ENCODE measurements at places on chromosomes 7 and 10.

- no peak for DNase-seq
Observed at GRCh38 chr10:33133557-33133956, 175.5 kb upstream of the ITGB1 start.

- DNase-seq, result no peak
Observed at GRCh38 chr10:101080933-101081931, 19.4 kb downstream of the KAZALD1 start.

- DNase-seq, result no peak
Observed at GRCh38 chr10:132938472-132939339, 3.7 kb downstream of the CFAP46 start.

DNA sequence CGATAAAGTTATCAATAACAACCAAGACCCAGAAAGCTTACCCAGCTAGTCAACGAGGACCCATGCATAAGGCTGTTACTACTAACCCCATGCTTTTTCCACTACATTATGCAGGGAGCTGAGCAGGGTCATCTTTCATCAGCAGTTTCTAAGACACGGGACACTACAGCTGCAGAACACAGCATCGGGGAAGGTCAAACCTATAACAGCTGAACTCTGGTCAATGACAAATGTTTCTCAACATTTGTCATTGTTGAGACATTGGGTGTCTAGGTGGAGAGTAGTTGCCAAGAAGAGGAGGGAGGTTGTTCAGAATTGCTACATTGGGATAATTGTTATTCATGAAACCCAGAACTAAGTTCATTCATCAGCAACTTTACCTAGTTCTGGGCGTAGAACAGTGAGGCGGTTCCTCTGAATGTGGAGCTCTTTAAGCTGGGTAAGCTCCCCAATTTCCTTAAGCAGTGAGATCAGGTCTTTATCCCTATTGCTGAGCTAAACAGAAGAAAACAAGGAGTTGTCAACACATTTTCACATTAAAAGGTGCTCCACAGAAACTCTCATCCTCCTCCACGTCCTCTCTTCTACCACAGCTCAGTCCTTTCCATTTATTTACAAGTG is 105.6 kb downstream of the ZNF22 start:
- DNase-seq, result no peak

DNA sequence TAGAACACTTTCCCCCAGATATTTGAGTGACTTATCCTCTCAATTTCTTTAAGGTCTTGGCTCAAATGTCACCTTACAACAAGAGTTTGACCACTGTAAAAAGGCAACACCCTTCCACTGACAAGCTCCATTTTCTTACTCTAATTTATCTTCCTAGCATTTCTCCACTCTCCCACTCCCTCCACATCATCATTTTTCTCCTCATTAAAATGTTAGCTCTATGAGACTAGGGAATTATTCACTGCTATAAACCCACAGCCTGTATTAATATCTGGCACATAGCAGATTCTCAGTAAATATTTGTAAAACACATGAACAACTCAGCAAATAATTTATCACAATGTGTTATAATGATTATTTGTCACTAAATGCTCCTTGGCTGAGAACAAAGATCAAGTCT is 161.0 kb downstream of the DOCK4 start:
- DNase-seq, result no peak

DNA sequence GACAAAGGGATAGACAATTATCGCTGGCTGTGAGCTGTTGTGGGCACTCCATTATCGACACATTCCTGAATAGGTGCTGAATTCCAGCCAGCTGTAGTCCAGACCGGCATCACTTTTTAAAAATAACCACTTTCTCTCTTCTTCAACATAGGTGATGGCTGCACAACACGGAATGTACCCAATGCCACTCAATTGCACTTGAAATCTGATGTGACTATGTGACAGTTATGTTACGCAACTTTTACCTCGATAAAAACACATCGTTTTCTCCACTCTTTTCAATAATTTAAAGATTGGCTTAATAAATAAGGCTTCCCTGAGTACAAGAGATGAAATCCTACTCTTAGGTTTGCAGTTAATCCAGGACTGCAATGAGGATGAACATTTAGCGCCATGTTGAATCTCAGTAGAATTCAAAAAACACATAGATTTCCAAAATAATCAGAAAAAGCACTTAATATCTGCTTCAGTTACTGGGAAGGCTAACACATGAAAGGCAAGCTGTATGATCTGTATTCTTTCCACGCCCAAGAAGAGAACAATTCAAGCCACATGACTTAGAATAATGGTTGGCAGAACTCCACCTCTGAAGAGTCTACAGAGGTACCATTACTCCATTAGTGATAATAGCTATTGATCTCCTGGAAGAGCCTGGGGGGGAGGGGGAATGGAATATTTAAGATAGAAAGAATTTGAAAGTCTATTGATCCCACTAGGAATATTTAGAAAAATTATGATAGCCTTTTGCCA is 3.6 kb downstream of the YWHAG start:
- DNase-seq, result no peak

GRCh38 chr10:62760401-62760800 is 44.1 kb upstream of the ADO start:
- no peak for DNase-seq

DNA sequence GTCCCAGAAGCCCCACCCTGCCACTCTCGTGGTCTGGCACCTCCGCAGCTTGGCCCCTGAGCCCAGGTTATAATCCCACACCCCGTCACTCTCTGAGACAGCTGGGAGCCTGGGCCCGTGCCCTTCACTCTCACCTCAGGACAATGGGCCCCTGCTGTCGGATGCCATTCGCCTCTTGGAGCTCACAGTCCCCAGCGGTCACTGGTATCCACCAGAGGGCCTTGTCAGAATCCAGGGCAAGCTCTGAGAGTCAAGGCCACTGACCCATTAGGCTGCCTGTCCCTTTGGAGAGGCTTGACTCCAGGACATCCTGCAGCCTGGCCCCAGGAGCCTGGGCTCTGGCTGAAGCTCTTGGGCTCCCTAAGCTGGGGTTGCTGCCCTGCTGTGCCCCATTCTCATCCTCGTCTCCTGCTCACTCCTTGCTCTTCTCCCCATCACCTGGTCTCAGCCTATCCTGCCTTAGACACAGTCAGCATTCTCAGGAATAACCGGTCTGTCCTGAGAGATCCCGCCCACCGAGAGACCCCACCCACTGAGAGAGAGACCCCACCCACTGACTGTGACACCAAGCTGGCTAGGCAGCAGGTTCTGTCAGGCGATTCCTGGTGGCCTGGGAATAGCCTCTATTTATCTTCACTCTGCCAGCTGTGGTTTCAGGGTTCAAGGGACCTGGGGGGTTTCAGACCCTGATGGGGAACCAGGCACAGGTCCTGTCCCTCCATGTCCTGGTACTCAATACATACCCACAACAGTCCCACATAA is 27.7 kb downstream of the CPXM2 start:
- DNase-seq, result no peak

DNA sequence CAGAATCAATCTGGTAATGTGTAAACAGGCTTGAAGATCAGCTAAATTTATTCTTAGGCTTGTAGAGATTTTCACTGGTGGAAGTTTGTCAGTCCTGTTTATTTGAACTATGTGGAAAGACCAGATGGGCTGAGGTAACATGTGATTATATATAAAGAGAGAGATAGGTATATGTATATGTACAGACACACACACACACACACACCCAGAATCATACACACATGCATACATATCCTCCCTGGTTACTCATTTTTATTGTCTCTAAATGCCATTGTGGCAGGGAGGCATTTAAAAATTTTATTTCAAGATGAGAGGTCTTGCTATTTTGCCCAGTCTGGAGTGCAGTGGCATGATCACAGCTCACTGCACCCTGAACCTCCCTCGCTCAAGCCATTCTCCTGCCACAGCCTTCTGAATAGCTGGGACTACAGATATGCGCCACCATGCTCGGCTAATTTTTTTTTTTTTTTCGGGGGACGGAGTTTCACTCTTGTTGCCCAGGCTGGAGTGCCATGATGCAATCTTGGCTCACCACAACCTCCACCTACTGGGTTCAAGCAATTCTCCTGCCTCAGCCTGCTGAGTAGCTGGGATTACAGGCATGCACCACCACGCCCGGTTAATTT is 78.1 kb upstream of the CYTH3 start:
- DNase-seq, result no peak

DNA sequence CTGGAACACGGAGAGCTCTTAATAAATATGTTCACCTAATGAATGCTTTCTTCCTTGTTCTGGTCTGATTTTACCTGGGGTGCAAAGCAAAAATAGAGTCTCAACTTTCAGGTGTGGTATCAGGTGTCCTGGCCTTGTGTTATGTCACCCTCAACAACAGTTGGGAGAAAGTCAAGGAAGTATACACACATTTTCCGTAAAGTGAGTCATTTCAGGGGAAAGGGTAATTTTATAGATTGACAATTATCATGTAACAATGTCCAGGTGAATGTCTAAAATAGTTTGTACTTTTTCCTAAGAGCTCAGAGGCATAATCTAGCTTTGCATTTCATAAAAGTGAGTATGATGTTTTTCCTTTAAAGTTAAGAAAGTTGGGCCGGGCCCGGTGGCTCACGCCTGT is 287.4 kb downstream of the SKIDA1 start:
- DNase-seq, result no peak

GRCh38 chr7:4067874-4068273 is 614.2 kb upstream of the FOXK1 start:
- no peak for DNase-seq

DNA sequence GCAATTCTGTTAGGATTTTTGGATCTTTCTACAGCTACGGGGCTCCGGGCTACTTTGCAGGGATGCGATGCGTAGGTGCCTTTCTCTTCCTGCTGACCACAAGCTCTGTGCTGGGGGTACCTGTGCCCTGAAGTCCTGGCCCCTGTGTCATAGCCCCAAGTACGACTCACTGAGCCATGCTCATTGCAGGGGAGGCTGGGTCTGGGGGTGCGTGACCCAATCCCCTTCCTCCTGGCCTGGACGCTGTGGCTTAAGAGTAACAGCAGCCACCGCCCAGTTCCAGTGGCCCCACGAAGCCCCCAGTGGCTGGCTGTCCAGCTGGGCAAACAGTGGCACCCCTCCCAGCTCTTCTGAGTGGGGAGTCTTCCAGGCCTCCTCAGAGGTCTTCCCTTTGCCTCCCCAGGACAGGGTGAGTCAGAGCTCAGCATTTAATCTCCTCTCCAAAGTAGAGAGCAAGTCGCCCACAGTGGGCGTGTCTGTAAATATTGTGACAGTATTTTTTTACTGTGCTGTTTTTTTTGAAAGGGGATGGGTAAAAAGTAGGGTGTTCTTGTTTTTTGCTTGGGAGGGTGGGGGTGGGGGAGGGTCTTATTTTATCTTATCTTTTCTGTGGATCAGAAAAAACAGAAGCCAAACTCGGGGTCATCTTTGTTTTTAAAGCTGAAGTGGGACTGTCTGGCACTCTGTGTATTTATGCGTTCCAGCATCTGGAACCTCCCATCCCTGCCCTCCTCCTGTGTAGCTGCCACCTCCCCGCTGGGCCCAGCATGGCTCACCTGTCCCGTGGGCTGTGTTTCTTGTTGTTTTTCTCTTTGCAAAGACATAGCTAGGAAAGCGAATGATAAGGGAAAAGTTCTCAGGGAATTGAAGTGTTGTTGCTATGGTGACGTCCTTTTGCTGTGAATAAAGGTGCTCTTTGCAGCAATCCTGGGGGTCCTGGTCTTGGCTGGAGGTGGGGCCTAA is 8.2 kb downstream of the LFNG start:
- no peak for DNase-seq

DNA sequence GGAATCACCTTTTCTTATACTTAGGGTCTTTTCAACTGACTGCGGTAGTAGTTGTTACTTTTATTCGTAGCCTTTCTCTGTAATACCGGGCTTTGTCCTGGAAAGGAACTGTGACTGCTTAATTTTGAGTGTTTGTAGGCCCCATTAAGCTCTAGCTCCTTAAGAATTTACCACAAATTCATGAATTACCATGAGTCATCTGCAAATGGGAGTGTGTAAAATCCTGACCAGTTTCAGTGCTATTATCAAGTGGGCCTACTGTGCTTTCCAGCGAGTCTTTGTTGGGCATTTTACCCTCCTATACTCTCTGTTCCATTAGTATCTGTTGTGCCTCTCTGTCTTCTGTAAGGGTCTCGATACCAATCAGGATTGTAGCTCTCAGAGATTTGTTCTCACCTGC is 49.7 kb downstream of the ZMYND11 start:
- no peak for DNase-seq

DNA sequence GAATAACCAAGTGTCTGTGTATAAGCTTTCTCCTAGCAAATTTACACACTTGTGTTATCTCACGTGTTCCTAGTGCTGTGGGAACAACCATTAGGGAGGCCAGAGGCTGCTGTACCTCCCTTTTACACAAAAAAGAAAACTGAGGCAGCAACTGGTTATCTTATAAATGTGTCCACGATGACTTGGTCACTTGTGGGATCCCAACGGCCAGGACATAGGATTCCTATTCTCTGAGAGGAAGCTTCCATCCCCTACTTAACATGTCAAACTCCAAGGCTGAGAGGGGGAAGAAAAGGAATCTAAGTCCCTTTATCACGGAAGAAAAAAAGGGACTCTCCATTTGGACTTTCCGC is 484 bp downstream of the ZNF438 start:
- no peak for DNase-seq

- DNase-seq, result no peak
Observed at GRCh38 chr10:97380516-97380915, 20.6 kb downstream of the RRP12 start.

GRCh38 chr10:70822076-70822820 is 6.5 kb downstream of the SGPL1 start:
- DNase-seq, result no peak

DNA sequence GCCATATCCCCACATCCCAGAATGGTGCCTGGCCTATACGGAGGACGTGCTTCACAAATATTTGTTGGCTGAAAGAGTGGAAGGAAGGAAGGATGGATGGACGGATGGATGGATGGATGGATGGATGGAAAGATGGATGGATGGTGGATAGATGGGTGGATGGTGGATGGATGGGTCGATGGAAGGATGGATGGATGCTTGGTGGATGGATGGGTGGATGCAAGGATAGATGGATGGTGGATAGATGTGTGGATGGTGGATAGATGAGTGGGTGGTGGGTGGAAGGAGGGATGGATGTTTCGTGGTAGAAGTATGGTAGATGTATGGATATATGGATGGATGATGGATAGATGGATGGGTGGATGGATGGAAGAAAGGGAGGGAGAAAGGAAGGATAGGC is 10.8 kb downstream of the CHAT start:
- DNase-seq, result no peak

- no peak for DNase-seq
Observed at GRCh38 chr10:69655124-69655867, 25.2 kb downstream of the FAM241B start.

DNA sequence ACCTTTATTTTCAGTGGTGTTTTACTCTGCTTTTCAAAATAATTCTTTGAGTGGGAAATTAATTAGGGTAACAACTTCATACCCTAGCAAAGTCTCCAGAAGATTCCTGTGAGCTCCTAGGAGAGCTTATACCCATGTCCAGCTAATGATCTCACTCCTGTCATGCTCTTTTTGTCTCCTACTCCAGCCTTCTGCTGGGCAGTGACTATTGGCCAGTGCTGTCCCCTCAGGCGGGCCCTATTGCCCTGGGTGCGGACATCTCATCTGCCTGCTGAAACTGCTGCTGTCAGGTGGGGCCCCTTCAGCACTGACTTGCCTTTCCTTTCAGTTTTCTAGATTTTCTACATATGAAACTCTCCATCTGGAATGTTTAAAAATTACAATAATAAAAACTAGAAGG is 80.3 kb downstream of the EBLN1 start:
- DNase-seq, result no peak
